ENCODE measurements at places on chromosomes 11 and 22.

- no peak for DNase-seq
Measured at GRCh38 chr22:45136594-45136993, 27.1 kb upstream of the NUP50 start.

DNA sequence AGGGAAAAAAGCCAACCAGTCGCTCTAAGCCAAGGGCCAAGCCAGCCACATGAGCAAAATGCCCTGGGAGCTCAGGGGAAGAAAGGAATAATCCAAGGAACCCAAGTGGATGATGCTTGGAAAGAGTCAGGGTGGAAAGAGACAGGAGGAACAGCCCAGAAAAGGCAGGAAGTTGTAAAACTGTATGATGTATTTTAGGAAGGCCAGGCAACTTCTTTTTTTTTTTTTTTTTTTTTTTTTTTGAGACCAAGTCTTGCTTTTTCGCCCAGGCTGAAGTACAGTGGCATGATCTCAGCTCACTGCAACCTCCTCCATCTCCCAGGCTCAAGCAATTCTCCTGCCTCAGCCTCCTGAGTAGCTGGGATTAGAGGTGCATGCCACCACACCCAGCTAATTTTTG, 1.6 kb downstream of the LGALS12 start:
- no peak for DNase-seq

GRCh38 chr11:75090671-75091177, 6.0 kb downstream of the OR2AT4 start:
- no peak for DNase-seq

DNA sequence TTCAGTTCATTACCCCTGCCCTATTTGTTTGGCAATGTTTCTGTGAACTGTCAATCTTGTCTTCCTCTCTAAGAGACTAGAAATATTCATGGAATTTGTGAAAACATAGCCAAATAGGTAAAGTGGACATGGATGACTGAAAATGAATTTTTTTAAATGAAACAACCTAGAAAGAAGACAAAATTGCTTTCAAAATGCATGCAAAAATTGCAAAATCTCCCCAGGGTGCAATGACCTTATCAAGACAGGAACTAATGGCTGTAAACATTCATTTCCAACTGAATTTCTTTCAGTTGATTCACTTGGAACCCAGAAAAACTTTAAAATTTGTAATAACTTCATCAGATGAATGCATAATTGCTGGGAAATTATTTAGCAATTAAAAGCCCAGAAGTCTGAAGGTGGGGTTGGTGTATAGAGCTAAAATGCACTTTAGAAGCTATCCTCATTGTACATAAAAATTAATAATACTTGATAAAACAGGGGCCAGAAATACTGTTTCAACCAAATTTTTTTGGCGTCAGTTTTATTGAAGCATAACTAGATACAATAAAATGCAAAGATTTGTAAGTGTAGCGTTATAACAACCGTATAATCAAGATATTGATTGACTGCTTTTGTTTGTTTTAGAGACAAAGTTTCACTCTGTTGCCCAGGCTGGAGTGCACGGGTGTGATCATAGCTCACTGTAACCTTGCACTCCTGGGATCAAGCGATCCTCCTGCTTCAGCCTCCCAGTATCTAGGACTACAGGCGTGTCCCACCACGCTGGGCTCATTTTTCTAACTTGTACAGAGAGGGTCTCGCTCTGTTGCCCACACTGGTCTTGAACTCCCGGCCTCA, 27.6 kb upstream of the SLC35C1 start:
- no peak for DNase-seq
